Esophagus mucosa (tissue), 1 donor: ENCODE measurements at places on chromosomes 2 and 18. TPM values are rescaled to one million over a fixed set of nuclear protein-coding genes. Genes with fewer than 3 reads are reported as not detected.

The SMCHD1 gene
- total RNA-seq, result 20.9 TPM

The MFSD2B gene
- total RNA-seq, result not detected

DNA sequence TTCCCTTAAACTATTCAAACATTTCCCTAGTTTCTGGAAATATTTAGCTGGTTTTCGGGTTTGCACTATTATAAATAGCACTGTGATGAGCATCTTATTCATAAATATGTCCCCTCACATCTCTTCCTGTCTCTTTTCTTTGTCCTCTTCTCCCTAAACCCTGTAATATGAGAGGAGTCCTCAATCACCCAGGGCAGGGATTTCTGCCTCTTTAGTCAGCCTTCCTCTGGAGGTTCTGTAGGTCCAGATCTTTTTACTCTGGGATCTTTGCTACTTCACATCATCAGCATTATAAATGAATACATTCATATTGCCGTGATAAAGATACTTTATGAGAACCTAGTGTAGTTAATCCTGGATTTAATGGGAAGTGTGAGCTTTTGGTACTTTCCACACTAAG is 87.9 kb upstream of the TTN start:
- ATAC-seq, result no peak

- no peak for ATAC-seq
Observed at GRCh38 chr2:172081221-172082022, 3.9 kb upstream of the DLX1 start.

GRCh38 chr2:83042053-83042452 is 1417.0 kb downstream of the SUCLG1 start:
- no peak for ATAC-seq

DNA sequence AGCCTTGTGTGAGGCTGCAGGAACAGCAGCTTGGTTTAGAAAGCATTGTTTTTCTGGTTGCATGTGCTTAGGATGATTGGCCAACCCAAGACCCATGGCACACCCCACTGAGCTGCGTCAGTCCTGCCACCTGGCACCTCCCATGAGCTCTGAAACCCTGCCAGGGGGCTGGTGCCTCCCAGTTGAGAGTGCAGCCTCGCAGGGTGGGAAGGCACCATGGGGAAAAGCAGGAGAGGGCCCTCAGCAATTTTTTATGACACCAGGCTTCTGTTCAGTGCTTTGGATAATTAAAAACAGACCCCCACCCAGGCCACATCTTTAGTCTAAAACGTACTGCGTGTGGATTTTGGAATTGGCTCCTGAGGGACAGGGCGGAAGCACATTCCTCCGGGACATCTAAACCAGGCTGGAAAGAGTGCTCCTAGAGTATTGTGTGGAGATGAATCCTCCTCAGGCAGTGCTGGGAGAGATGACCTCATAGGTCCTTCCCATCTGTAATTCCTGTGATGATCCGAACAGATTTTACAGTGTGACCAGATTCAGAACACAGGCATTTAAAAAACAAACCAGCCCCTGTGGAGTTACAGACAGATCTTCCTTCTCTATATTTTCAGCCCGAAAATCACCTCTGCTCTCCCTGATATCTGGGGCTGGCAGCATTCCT is 438.3 kb downstream of the ZNF521 start:
- no peak for ATAC-seq

The TMEM198 gene
- total RNA-seq, result 1.2 TPM

DNA sequence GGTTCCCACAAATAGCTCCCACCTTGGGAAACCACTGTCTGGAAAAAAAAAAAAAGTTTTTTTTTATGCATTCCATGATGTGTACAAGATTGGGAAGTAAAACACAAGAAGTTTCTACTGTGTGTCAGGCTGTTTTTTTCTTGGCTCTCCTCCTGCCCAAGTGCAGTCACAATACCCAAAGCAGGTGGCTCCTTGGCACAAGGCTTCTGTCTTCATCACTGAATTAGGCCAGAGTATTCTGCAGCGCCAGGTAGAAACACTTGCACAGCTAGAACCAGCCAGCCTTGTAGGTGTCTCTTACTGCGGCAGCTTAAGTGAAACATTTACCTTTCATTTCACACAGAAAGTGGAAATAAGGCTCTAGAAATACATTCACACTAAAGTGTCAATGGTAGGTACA is 23.8 kb upstream of the MAL start:
- no peak for ATAC-seq

The CXCR2 gene
- total RNA-seq, result 18.7 TPM

DNA sequence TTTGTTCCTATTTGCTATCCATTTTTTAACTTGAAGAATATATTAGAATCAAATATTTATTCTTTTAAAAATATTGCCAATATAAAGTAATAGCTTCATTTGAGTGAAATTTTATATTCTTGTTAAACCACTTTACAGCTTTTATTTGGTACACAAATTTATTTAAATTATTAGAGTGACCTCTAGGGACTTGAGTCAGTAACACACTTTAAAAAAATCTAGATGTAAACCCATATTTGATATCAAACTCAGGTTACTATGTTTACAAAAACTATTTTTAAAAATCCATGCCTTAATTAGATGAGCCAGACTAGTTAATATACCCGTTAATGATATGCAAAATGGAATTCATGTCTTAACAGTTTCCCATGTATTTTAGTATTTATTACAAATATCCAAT is 134.6 kb downstream of the MAP4K4 start:
- no peak for ATAC-seq

DNA sequence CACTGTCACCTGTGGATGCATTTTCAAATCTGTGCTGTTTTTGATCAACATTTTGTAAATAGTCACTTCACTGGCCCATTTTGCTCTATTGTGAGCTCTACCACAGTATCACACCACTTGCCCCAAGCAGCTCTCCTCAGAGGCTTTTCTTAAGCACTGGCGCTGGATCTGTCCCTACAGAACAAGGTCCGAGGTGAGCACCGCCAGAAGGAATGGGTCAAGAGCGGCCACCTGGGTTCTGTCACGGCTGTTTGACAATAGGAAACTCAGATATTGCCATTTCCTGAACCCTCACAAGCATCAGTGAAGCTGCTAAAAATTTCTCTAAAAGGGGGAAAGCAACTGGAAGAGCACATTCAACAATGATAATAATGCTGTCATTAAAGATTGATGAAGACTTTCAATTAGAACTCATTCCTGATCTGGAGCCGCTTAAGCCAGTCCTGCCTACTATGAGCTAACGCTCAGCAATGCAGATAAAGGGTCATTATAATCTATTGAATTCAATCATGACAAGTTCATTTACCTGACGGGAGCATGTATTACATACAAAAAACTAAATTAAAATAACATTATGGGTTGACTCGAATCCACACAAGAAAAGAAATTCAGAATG is 514.0 kb downstream of the GALR1 start:
- ATAC-seq, result no peak

- ATAC-seq, result peak; percentile 69
Observed at GRCh38 chr2:133506996-133507395, 61.3 kb downstream of the NCKAP5 start.

DNA sequence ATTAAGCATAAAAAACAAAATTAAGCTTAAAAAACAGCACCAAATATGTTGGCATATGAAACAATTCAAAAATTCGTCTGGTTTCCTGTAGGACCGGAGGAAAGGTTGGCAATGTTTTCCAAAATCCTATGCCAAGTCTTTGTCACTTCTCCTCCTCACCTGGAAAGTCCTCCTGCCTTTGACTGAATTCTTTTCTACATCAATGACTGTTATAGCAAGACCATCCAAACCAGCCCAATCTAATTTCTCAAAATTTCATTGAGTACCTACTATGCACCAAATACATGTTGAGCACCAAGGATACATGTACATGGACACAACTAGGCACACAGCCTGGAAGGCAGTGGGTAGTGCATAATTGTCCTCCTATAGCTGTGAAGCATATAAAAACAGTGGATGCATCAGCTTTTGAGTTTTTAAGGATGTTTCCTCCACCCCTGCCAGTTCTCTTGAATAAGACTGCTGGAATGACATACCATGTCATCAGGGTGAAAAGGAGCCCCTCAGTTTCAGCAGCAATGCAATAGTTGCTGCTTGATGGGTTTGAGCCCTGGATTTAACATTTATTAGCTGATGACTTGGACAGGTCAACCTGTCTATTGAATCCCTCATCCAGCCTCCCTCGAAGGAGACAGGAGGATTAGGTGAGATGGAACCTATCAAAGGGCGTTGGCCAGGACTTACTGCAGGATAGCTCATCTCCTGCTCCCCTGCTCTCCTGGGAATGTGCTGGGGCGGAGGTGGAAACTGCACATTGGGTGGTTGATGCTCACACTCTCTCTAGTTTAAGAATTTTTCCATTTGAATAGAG is 4.5 kb downstream of the FABP1 start:
- ATAC-seq, result no peak

- ATAC-seq, result no peak
Observed at GRCh38 chr2:21467910-21468309, 344.1 kb downstream of the TDRD15 start.

DNA sequence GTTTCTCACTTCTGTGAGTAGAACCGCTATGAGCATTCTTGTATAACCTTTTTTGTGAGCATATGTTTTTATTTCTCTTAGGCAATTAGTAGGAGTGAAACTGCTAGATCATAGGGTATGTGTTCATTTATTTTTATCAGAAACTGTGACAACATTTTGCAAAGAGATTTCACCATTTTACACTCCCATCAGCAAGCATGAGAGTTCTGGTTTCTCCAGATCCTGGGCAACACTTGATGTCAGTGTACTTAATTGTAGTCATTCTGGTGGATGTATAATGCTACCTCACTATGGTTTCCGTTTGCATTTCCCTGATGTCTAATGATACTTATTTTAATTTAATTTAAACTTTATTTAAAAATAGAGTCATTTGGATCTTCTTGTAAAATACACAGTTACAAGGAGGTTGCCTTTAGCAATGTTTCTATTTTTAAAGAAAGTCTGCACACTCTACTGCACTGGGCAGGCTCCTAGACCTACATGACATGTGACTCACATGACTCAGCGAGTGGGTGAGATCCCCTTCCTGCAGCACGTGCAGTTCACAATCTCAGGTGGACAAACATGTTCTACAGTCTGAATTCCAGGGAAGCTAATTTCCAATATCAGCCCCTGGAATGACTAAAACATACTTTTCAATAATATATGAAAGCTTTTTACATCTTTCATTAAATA is 127.0 kb upstream of the BCL2L11 start:
- no peak for ATAC-seq

The CREG2 gene
- total RNA-seq, result 2.3 TPM

The PARD6G gene
- total RNA-seq, result 33.8 TPM

- ATAC-seq, result peak; percentile 82
Observed at GRCh38 chr2:18154812-18155211, 276.3 kb downstream of the KCNS3 start.

GRCh38 chr2:27754138-27754588 is 17.4 kb upstream of the MRPL33 start:
- peak; percentile 92 for ATAC-seq

- no peak for ATAC-seq
Observed at GRCh38 chr2:102815285-102815684, 53.5 kb downstream of the TMEM182 start.

- ATAC-seq, result no peak
Observed at GRCh38 chr2:128733450-128733849, 414.8 kb upstream of the HS6ST1 start.

- ATAC-seq, result no peak
Observed at GRCh38 chr2:119434664-119435063, 3.0 kb downstream of the TMEM37 start.

- no peak for ATAC-seq
Observed at GRCh38 chr2:158459161-158460003, 2.6 kb downstream of the PKP4 start.

The NR4A2 gene
- total RNA-seq, result 3.1 TPM

The SCN7A gene
- 0.48 TPM for total RNA-seq

- ATAC-seq, result no peak
Observed at GRCh38 chr2:242075696-242076095, 206.2 kb downstream of the RTP5 start.

The RAD51AP2 gene
- 0.16 TPM for total RNA-seq

The E2F6 gene
- 5.0 TPM for total RNA-seq

The NCKAP5 gene
- 8.9 TPM for total RNA-seq

DNA sequence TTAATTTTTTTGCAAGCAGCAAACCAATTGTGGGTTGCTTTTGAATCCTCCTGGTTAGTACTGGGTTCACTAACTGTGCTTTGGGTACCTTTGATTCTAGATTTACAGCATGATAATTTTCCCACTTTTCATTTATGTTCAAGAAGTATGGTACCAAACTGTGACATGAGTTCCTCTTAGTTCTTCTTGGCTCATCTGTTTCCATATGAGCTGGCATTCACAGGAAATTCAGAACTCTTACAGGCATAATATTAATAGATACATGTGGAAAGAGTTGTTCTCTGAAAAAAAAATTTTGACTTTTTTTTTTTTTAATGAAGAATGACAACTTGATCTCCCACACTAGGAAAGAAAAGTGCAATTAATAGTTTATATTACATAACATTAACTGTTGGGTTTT is 59.4 kb downstream of the FMNL2 start:
- ATAC-seq, result no peak

The COLEC11 gene
- total RNA-seq, result not detected

DNA sequence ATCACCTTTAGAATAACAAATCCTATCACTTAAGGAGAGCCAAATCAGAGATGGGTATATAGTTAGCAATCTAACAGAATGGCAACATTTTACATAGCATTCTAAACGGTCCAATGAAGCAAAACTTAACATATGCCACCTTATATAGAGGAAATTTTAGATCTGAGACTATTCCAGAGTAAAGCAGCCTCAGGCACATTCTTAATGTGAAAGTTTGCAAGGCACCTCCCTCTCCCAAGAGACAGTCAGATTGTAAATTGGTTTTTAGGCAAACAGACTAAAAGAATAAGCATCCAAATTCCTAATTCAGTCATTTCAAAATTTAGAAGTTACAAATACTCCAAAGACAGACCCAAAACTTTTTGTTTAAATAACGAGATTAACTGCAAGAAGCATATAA is 292.9 kb downstream of the STK39 start:
- ATAC-seq, result no peak

DNA sequence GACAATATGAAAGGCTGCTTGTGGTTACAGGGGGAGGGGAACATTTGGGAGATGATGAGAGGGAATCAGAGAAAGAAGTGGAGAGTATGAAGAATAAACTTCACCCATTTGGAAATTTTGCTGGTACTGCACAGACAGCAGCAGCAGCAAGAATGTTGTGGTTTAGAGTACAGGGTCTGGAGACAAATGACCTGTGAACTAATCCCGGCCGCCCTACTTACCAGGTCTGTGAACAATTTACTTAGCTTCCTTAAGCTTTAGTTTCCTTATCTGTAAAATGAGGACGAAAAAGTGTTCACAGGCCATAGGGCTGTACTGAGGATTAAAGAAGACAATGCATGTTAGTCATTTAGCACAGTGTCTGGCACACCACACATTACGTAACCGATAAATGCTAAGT is 685.4 kb upstream of the CELF4 start:
- ATAC-seq, result no peak

The EIF2AK3 gene
- 6.2 TPM for total RNA-seq

- no peak for ATAC-seq
Observed at GRCh38 chr2:74155830-74156229, 8.1 kb upstream of the BOLA3 start.

DNA sequence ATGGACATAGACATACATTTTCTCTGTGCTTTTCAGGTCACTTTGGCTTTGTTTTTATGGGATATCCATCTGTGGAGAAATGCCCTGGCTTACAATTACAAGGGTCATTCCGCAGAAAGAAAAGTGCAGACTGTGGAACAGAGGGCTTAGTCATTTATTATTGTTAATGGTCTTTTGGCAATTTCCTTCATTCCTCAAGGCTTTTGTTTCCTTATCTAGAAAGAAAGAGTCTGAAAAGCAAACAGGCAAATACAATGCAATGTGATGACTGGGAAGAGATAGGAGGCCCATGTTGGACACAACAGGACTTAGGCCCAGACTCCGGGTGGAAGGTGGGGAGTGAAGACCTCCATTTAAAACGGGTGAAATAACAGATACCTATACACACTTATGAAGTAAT is 129.5 kb upstream of the CAVIN2 start:
- no peak for ATAC-seq

GRCh38 chr2:12931186-12931844 is 214.6 kb downstream of the TRIB2 start:
- ATAC-seq, result peak; percentile 68

The C1GALT1C1L gene
- total RNA-seq, result 0.16 TPM
